Pancreas (tissue), 10 donors: ENCODE measurements at places on chromosomes 5 and 9. TPM values are rescaled to one million over a fixed set of nuclear protein-coding genes. Genes with fewer than 3 reads are reported as not detected.

The INSL6 gene
- total RNA-seq = 0.23 TPM

The SAPCD2 gene
- 0.61 TPM for total RNA-seq

DNA sequence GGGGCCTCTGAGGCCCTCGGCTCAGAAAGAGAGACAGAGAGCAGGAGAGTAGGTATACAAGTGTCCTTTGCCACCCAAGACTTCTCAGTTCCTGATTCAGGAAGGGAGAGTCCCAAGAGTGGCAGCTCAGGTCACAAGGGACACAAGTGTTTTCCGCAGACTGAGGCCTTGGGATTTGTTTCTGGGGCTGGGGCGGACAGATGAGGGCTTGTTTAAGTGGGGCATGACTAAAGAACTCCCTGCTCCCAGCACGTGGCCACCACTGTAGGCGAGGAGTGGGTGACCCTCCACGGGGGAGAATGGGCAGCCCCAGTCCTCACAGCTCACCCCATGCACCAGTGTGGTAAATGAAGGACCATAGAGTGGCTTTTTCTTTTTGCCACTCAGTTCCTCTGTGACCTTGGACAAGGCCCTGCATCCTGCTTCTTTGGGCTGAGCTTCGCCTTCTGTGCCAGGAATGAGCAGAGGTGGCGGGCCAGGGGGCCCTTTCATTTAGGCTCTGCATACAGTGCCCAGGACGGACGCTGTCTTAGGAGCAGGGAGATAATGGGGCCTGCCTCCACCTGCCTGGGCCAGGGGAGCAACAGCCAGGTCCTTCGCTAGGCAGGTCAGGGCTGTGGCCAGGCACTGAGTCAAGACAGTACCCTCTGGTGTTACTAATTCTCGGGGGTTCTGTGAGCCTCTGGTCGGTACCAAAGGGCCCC is 50.8 kb downstream of the AMBP start:
- no peak overlapping the region for H3K4me3 ChIP-seq
- no peak overlapping the region for H3K27ac ChIP-seq
- H3K4me1 ChIP-seq = no peaks in the 10 kb centered on the region
- no peaks in the 10 kb centered on the region for H3K36me3 ChIP-seq
- H3K27me3 ChIP-seq = no peaks in the 10 kb centered on the region
- no peak for DNase-seq

- no peaks in the 10 kb centered on the region for H3K4me1 ChIP-seq
- DNase-seq = no peak
These were observed 186.9 kb upstream of the CD180 start for GRCh38 chr5:67383451-67383850.

DNA sequence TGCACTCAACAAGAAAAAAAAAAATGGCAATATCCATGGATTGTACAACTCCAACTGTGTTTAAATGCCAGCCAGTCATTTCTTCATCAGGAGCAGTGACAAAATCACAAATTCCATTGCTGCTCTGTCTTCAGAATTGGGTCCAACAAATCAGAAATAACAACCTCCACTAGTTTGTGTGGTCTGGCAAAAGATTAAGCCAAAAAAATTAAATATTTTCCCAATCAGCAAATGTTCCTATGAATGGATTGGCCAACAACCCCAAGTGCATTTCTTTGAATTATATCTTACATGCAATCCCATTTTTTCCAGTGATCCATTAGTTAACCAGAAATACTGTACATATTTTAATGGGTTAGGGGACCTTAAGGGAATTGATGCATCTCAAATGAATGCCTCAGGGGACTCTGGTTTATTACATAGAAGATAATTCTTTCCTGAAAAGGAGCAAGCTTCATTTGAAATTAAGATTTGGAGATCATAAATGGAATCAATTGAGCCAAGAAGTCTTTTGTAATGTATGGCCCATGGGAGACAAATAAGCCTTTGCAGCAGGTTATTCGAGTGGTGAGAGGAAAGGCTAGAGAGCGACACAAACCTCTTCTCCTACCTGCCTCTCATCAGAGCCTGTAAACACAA is 131.8 kb downstream of the TLE1 start:
- no peaks in the 10 kb centered on the region for H3K36me3 ChIP-seq
- H3K4me1 ChIP-seq = peaks cover 23% of the 10 kb centered on the region

GRCh38 chr5:35919191-35919590 is 19.2 kb downstream of the CAPSL start:
- no peaks in the 10 kb centered on the region for H3K4me1 ChIP-seq
- no peaks in the 10 kb centered on the region for H3K27me3 ChIP-seq
- no peaks in the 10 kb centered on the region for H3K36me3 ChIP-seq

DNA sequence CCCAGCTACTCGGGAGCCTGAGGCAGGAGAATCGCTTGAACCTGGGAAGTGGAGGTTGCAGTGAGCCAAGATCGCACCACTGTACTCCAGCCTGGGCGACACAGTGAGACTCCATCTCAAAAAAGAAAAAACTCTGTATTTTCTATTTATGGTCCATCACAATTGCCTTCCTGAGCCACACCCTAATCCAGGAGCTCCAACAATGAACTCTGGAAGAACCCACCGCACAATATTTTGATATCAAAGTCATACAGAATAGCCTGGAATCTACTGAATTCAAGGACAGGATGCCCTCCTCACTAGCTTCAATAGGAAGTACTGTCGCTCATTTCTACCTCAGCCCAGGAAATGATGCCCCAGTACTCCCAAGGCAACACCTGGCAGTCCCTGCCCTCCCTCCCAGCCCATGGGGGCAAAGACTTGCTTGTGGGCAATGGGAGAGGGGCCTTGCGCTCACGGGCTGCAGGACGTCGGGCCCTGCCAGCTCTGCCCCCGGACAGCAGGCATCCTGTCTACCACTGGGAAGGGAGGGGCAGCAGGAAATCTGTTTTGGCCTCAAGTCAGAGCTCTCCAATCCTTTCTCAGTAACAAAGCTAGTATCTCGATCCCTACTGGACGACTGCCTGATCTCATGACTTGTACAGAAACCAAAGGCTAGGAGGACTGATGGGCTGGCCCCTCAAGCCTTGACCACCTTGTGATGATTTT is 19.7 kb downstream of the UBAC1 start:
- H3K4me1 ChIP-seq = no peaks in the 10 kb centered on the region
- no peak overlapping the region for H3K4me3 ChIP-seq
- no peaks in the 10 kb centered on the region for H3K36me3 ChIP-seq
- H3K27ac ChIP-seq = no peak overlapping the region

DNA sequence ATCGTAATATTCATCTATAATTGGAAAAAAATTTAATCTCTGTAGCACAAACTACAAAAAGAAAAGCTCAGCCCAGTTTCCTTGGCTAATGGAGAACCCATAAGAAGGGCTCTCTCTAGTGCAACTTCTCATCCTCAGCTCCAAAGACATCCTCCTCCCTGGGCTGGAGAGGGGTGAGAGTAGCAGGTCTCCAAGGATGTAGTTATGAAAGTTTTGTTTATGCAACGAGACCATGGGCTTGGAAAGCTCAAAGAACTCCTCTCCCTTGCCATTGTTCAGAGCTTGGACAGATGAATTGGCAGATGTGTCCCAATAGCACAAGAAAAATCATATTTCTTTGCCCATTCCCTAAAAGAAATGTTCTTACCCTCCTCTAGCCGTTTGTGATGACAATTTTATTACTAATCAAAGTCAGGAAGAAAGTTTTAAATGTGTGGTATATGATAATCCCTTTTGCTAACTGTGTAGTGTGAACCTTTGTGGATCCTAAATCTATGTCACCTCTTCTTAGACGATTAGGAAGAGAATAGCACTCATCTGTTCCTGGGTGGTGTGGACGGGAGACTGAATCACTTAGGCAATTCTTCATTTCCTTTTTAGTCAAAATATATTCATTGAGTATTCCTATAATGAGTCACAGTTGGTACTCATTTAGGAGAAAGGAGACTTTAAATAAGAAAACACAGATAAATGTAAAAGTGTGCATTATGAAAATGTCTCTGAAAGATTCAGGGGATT is 52.2 kb downstream of the GARNL3 start:
- no peaks in the 10 kb centered on the region for H3K36me3 ChIP-seq
- H3K4me1 ChIP-seq = peaks cover 2% of the 10 kb centered on the region
- H3K27ac ChIP-seq = no peak overlapping the region

DNA sequence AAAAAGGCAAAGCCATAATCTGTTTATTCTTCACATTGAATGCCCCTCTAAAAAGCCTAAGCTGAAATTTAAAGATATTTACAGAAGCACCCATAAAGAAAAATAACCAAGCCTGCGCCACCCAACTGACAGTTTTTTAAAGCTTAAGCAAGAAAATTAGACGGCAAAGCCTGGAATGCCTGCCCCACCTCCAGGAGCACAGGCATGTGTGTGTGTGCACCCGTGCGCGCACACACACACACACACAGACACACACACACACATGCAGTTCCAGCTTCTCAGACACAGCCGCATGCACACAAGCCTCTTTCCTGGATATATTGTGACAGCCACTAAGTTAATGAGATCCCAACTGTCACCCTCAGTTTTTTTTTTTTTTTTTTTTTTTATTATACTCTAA is 88.2 kb downstream of the FRMD3 start:
- H3K36me3 ChIP-seq = no peaks in the 10 kb centered on the region
- H3K4me3 ChIP-seq = no peak overlapping the region
- no peaks in the 10 kb centered on the region for H3K4me1 ChIP-seq

DNA sequence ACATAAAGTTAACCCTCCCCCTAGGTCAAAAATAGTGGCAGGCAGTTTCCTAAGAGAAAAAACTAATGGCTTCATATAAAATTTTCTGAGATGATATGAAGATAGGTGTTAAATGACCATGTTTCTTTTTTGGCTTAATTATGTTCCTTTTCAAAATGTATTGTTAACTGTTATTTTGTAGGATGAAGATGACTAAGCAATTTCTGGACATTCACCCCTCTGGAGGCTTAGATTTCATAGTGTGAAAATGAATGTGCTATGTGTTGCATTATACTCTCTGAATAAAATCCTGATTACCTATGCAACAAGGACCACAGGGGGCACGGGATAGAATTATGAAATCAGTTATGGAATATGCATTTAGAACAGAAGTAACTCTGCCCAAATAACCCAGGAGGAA is 233.5 kb downstream of the MRPS30 start:
- no peaks in the 10 kb centered on the region for H3K36me3 ChIP-seq
- H3K4me3 ChIP-seq = no peak overlapping the region
- no peak for DNase-seq
- H3K27ac ChIP-seq = no peak overlapping the region
- no peaks in the 10 kb centered on the region for H3K4me1 ChIP-seq
- no peaks in the 10 kb centered on the region for H3K27me3 ChIP-seq

GRCh38 chr9:70998962-70999361 is 122.5 kb downstream of the TRPM3 start:
- no peak overlapping the region for H3K27ac ChIP-seq
- no peaks in the 10 kb centered on the region for H3K36me3 ChIP-seq
- H3K4me3 ChIP-seq = no peak overlapping the region
- DNase-seq = no peak
- H3K27me3 ChIP-seq = no peaks in the 10 kb centered on the region
- H3K4me1 ChIP-seq = no peaks in the 10 kb centered on the region

DNA sequence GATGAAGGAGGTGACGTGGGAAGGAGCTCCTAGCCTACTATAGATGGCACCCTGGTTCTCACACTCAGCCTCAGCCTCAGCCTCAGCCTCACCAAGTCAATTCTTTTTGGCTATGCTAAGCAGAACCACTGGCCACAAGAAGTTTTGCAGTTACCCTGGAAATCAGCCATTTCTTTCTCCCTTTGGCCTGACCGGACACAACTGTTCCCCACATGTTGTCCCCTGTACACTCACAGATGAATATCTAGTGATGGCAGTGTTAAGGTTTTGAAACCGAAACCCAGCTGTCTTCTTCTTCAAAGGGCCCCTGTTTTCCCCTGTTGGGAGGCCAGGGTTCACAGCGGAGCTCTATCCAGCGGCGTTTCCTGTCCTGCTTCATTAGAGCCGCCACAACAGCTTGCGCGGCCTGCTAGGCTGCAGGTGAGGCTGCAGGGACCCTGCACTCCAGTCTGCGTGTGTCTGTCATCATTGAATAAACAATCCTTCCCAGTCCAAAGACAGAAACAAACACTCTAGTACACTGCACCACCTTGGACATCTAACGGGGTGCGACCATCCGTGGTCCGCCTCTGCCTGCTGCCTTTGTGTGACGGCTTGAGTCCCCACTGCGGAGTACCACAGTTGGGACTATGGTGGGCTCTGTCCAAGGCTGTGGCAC is 250.5 kb downstream of the DENND1A start:
- H3K27ac ChIP-seq = no peak overlapping the region
- DNase-seq = no peak
- no peak overlapping the region for H3K4me3 ChIP-seq
